ENCODE measurements at places on chromosomes 5 and 9.

DNA sequence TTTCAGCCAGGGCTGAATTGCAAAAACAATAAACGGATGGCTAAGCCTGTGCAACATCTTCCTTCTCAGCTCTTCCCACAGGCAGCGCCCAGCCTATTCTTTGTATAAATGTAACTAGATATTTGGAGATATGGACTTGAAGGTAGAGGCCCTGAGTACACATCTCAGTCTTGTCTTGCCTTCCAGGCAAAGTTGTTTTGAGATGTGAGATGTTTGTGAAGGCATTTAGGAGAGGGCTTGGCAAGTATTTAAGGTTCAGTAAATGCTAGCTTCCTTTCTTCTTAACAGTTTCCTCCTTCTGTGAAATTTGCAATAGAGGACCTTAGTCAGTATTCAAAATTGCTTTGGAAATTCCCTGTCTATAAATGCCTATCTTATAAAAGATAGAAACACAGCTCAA is 228.8 kb downstream of the NR2F1-AS1 start:
- no peak for DNase-seq

- no peak for DNase-seq
Measured at GRCh38 chr9:83724436-83724835, 16.7 kb upstream of the UBQLN1 start.

DNA sequence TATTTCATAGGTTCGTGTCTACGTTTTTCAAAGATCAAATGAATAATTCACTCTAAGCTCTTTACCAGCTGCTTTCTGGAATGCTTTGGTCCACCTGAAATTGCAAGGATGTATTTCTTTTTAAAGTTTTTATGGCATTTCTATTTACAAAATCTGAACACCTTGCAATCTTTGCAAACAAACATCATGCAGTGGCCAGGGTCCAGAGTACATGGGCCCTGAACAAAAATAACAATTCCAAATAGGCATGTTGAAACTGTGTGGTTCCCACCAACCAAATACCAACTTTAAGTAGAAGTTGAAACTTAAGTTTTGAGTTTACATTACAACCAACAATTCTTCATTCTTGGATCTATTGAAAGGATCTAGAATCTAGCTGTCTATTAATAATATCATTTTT is 180.1 kb upstream of the FTMT start:
- no peak for DNase-seq

DNA sequence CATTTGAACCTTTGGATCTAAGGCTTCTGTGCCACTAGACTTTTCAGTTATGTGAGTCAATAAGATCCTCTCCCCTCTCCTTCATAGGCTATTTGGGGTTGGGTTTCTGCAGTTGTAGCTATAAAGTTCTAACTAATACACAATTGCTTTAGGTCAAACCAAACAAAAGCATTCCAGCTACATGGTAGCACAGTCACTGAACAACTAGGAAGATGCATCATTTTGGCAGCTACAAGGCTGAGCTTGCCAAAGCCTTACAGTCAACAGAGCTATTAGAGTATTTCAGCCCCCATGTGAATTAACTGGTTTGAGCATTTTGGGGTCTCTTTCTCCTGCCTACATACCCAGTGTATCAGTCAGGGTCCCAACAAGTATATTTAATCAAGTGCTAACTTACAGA is 234.6 kb downstream of the ZNF608 start:
- DNase-seq = no peak

- no peak for DNase-seq
Measured at GRCh38 chr5:115859378-115859777, 17.6 kb downstream of the AP3S1 start.

DNA sequence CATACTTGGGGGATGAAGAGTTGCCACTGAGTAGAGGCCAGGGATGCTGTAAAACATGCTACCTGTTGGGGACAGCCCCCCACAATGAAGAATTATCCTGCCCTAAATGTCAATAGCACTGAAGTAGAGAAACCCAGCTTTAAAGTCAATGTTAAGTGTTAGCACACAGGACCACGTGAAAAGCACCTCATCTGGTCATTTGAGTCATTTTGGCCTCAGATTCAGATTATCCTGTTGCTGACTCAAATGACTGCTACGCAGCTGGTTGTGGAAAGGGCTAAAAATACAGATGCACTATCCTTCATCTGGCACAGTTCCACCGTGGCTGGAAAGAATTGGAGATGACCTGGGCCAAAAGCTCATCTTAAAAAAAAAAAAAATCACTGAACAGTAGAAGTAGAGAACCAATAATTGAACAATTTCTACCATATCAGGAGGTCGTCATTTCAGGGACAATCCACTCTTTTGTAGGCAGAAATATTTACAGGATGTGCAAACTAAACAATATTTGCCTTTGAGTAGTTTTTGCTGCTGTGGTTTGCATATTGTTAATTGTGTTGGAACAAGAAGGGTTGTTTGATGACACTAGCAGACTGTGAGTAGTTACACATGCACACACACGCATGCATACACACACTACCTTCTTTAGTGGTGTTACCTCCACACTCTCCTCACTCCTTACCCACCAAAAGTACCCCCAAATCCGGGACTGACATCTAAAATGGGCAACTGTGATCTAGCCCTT is 195.3 kb upstream of the KLF9 start:
- peak; percentile 79 for DNase-seq

GRCh38 chr9:90176901-90177300 is 465.7 kb downstream of the DIRAS2 start:
- DNase-seq = no peak

DNA sequence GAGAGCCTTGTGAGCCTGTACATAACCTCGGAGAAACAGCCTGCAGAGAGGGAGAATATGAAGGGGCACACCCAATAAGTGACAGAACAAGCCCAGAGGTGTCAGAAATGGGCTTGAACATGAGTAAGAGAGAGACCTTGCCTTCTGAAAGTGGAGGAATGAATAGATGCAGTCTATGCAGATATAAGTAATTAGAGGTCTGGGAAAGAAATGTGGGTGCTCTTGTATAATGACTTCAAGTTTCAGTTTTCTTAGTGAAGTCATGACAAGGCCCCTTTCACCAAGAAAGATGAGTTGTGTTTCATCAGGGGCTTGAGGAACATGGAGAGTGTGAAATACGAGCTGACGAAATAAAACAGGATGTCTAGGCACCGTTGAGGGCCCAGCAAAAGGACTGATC is 15.1 kb downstream of the GRAMD2B start:
- no peak for DNase-seq

DNA sequence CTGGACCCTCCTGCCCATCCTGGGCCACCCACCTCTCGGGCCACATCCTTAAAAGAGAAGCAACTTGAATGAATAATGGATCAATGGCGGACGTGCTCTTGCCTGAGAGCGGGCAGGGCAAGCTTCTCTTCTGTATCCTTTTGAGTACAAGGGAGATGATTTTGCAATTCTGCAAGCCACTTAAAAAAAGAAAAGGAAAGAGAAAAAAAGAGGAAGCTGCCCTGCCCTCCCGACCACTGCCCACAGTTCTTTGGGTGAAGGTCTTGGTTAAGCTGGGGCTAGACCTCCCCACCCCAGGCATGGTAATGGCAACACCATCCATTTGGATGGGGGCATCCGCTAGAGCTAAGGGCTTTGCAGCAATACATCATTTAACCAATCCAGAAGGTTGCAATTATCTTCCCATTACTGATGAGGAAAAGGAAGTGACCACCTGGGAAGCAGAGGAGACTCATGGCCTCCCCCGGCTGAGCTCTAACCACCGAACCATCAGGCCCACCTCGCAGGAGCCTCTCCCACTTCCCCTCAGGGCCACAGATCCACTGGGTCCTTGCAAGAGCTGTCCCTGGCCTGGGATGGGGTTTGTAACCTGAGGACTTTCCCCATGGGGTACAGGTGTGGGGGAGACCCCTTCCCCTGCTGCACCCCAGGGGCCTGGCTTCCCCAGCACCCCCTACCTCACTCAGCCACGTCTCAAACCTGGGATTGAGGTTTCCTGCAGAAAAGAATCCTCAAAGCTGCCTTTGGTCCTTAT is 27.8 kb upstream of the LAMC3 start:
- DNase-seq = no peak

DNA sequence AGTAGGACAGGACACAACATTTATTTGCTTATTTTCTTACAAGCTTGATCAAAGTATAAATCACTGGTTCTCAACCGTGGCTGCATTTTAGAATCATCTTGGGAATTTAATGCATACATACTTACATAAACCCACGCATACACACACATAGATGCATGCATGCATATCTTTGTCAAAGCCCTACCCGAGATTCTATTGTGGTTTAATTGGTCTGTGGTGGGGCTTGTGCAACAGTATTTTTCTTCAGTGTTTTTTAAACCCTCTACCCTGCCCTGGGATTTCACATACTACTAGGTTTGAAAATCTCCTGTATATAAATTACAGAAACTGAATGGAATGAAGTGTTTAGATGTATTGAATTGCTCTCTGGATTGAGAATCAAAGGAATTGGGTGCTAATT is 1166.2 kb downstream of the MAT2B start:
- DNase-seq = no peak

DNA sequence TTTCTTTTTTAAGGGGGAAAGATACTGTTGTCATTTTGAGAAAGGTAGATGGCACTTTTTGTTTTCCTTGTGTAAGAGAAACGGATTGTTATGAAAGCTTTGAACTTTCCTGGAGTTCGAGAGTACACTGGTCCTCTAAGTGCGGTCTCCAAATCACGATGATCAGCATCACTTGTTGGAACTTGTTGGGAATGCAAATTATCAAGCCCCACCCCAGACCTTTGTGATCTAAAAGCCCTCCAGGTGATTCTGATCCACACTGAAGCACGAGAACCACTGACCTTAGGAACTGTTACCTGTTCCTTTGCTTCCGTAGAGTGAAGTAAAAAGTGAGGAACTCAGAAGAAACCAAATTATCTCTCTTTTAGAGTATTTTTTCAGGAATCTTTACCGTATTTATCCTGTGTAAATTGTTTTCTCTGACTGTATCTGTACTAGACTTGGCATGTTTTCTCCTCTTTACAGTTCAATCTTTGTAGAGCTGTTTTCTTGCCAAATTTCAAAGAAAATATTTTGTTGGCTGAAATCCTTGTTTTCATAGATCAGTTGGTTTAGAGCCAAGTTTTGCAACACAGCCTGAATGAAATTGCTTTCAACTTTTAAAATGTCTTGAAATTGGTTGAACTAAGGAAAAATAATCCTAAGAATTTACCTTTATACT is 4.0 kb downstream of the MAT2B start:
- DNase-seq = no peak

GRCh38 chr5:6773342-6774035 is 60.3 kb downstream of the TENT4A start:
- DNase-seq = no peak

DNA sequence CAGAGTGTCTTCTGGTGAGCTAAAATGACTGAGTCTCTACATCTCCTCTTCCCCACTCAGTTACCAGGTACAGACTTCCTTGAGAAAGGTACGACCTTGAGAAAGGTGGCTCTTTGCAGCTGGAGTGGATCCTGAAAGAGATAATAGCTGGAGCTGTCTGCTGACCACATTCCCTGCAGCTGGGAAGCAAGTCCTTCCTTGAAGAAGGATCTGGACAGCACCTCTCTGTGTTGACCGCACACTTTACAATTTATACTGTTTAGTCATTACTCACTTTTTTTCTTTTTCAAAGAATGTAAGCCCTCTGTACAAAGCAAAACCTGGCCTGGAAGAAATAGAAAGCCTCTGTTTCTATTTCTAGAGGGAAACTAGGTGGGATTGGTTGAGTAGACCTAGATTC is 148.8 kb downstream of the MACIR start:
- DNase-seq = no peak

GRCh38 chr5:98749046-98749445 is 24.4 kb upstream of the RGMB start:
- no peak for DNase-seq

DNA sequence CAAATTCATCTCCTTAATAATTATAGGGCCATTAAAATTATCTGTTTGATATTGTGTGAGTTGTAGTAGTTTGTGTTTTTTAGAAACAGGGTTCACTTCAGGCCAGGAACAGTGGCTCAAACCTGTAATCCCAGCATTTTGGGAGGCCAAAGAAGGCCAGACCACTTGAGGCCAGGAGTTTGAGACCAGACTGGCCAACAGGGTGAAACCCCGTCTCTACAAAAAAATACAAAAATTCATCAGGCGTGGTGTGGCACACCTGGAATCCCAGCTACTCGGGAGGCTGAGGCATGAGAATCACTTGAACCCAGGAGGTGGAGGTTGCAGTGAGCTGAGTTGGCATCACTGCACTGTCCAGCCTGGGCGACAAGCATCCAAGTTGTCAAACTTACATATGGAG is 57.0 kb downstream of the IARS1 start:
- DNase-seq = no peak

DNA sequence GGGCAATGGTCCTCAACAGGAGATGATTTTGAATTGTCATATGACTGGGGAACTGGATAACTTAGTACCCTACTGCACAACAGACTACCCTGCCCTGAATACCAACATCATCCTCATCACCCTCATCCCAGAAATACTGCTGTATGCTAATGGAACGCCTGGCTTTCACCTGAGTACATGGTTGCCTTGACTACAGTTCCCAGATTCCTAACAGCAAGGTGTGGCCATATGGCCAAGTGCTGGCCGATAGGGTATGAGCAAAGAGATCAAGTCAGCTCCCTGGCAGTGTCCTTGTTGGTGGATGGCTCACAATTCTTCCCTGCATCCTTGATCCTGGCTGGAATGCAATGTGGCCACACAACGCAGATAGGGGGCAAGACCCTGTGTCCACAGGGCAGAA is 31.2 kb upstream of the IRX2 start:
- no peak for DNase-seq

DNA sequence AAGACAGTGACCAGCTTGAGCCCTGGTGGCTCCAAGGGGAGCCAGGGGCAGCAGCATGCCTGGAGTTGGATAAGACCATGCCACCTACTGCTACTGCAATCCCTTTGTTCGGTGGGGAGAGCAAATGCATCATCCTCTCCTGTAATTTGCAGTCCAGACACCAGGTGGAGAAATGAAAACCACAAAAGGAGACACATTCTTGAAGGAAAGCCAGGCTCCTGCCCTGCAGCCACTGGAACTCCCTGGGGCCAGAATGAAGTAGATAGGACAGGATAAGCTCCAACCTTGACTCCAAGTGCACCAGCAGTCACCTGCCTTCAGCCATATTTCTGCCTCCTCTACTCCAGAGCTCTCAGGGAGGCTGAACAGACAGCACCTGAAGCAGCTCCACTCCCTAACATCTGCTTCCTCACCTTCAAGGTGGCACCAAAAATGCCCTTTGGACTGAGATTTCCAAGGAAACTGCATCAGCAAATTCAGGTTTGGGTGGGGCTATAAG is 65.1 kb upstream of the IQGAP2 start:
- peak; percentile 21 for DNase-seq

DNA sequence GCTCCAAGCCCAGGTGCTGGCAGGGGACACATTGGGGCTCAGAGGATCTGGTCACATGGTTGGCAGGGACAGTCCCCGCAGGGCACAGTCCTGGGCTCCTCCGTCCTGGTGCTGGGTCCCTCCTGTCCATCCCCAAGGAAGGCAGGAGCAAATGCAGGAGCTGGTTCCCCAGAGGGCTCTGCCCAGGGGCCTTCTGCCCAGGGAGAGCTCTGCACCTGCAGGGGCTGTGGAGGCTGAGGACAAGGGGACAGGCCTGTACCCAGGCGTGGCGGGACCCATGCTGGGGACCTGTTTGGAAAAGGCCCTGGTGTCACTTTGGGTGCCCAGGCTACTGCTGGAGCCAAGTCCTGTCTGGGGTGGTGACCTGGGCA is 7.2 kb downstream of the SPATA31E1 start:
- DNase-seq = no peak

GRCh38 chr9:86217076-86217755 is 42.2 kb downstream of the C9orf153 start:
- DNase-seq = no peak
